ENCODE measurements at places on chromosomes 3 and 15. TPM values are rescaled to one million over a fixed set of nuclear protein-coding genes. Genes with fewer than 3 reads are reported as not detected.

SPATA12 gene
- 0.08 TPM for polyA plus RNA-seq

SLC2A2 gene
- not detected for polyA plus RNA-seq

TBC1D21 gene
- not detected for polyA plus RNA-seq

HRG gene
- polyA plus RNA-seq: not detected

RASGRF1 gene
- 10.9 TPM for polyA plus RNA-seq

EPHA3 gene
- polyA plus RNA-seq: 0.18 TPM

DNA sequence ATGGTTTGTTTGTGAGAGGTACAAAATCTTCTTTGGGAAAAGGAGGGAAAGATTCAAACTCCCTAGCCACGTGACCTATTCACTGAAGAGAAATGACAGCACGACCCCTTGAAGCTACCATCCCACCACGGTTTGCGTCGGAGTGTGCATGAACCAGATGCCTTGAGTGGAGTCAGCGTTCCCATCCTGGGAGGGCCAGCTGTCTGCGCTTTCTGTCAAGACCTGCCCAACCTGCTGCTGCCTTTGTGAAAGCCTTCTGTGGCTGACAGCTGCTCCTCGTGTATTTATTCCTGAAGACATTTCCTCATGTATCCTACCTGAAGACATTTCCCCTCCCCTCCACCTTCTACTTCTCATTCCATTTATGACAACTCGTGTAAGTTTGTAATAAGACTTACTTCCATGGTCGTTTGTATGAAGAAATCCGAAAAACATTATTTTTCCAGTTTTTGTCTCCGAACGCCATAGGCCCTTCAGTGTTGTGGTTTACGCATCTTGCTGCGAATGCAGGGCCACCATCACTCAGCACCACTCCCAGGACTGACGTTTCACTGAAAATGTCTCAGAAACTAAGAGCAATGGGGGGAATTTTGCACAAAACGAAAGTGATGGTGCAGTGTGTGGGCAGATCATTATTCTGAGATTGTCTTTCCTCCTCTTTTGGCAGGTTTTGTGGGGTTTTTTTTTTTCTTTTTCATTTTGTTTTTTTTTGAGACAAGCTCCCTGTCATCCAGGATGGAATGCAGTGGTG lies 18.9 kb downstream of the EBLN2 start:
- no peak for DNase-seq

- DNase-seq: no peak
These were observed 28.3 kb upstream of the TBC1D5 start for GRCh38 chr3:17770682-17771081.

- DNase-seq: no peak
These were observed 19.9 kb downstream of the CLDN1 start for GRCh38 chr3:190302212-190302867.

DNA sequence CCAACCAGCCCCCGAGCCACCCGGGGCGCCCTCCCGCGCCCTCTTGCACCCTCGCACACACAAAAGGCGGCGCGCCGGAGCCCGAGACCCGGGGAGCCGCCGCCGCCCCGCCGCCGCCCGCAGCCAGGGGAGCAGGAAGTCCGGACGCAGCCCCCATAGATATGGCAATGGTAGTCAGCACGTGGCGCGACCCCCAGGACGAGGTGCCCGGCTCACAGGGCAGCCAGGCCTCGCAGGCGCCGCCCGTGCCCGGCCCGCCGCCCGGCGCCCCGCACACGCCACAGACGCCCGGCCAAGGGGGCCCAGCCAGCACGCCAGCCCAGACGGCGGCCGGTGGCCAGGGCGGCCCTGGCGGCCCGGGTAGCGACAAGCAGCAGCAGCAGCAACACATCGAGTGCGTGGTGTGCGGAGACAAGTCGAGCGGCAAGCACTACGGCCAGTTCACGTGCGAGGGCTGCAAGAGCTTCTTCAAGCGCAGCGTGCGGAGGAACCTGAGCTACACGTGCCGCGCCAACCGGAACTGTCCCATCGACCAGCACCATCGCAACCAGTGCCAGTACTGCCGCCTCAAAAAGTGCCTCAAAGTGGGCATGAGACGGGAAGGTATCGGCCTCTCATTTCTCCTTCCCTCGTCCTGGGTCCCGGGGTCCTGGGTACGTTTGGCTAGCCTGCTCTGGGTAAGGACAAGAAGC lies 1.6 kb downstream of the NR2F2 start:
- DNase-seq: peak; percentile 42

GRCh38 chr3:185069037-185070030 lies 83.5 kb downstream of the C3orf70 start:
- no peak for DNase-seq
